ENCODE measurements at places on chromosomes 16 and 17.

DNA sequence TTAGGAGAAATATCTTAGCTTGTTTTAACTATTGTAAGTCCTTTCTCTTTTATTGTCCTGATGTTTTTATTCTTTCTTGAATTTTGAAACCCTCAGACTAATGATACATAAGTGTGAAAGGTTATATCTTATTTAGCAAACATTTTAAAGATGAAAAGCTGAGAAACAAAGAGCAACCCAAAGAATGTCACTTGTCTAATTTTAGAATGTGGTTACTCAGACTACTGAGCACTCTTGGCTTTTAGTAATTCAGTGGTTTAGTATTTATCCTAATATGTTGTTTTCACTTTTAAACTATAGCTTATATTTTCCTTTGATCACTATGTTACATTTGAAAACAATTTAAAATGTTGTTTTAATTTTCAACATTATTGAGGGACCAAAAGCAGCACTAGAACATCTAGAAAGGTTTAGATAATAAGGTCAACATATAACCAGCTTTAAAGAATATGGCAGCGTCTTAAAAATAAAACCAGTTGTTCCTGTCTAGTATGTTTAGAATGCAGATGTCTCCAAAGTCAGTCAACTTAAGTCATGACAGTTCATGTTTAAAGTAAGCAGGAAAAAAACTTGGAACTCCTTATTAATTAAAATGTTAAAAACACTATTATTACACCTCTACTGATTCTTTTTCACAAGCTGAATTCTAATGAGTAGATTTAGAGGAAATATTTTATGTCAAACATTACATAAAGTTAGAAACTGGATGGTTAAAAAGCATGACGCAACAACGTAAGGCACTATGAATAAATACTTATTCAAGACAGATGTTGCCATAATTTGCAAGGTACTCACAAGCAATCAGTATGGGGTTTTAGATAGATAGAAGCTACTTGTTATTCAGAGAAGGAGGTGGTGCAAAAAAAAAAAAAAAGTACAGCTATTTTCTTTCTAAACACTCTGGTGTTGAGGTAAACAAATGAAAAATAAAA is 2.4 kb downstream of the MBTD1 start:
- no peak for ATAC-seq

DNA sequence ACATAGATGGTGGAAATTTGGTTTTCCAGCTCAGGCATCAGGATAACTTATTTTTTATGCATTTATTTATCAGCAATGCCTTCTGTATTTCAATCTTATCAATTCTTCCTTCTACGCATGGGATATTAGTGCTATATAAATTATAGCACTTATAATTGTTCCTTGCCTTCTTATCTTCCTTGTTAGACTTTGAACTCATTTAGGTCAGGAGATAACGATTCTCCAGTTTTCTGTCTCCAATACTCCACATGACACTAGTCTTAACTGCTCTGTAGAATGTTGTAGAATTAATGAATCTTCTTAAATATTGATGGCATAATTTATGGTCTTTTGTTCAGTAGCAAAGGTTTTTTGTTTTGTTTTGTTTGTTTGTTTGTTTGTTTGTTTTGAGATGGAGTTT is 10.7 kb upstream of the BCO1 start:
- no peak for ATAC-seq

DNA sequence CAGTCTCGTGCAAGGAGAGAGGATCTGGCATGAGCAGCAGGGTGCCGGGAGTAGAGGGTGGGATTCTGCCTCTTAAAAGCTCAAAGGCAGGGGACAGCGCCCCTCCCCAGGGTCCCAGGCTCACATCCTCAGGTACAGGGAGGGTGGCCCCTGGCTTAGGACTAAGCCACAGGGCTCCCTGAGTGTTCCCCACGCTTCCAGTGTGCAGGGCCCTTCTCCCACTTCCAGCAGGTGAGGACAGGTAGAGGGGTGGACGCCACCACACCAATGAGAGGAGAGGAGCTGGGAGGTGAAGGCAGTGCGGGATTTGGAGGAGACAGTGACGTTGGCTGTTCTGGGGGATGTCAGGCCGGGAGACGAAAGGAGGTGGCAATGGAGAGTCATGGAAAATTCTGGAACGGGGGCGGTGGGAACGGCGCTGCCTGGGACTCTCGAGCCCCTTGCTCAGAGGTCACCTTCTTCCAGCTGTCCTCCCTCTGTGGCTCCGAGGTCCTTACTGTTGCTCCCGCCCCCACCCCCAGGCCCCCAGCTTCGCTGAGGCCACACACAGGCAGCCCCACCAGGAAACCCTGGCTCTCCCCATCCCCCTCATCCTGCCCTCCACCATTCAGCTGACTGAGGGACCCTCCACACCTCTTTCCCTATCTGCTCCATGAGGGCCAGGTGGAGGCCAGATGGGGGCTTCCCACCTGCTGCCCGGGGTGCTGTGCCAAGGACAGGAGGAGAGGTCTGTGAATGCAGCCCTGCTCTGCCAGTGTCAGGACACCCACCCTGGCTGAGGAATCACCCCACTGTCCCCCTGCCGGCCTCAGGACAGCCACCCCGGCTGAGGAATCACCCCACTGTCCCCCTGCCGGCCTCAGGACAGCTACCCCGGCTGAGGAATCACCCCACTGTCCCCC is 57.7 kb upstream of the ACSF3 start:
- no peak for ATAC-seq

DNA sequence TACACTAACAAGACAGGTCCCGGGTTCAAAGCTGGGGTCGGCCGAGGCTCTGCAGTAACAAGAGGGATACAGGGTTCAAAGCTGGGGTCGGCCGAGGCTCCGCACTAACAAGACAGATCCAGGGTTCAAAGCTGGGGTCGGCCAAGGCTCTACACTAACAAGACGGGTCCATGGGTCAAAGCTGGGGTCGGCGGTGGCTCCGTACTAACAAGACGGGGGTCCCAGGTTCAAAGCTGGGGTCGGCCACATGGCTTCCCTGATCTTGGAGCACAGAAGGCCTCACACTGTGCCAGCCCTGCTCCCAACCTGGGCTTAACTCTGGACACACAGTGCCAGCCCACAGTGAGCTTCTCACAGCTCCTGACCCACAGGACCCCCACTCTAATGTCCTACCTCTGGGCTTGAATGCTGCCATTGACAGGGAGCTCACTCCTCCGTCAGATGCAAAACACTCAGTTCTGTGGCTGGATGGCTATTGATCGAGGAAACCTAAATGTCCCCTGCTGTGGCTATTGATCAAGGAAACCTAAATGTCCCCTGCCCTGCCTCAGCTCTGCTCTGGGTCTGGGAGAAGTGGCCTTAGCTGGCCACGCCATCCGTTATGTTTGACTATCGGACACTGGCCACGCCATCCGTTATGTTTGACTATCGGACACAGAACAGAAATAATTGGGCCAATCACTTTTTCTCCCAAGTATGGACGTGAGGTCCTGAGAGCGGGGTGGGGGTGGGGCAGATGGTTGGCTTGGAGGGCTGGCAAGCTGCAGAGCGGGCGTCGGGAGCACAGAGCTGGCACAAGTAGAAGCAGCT is 54.6 kb upstream of the DOC2B start:
- no peak for ATAC-seq

DNA sequence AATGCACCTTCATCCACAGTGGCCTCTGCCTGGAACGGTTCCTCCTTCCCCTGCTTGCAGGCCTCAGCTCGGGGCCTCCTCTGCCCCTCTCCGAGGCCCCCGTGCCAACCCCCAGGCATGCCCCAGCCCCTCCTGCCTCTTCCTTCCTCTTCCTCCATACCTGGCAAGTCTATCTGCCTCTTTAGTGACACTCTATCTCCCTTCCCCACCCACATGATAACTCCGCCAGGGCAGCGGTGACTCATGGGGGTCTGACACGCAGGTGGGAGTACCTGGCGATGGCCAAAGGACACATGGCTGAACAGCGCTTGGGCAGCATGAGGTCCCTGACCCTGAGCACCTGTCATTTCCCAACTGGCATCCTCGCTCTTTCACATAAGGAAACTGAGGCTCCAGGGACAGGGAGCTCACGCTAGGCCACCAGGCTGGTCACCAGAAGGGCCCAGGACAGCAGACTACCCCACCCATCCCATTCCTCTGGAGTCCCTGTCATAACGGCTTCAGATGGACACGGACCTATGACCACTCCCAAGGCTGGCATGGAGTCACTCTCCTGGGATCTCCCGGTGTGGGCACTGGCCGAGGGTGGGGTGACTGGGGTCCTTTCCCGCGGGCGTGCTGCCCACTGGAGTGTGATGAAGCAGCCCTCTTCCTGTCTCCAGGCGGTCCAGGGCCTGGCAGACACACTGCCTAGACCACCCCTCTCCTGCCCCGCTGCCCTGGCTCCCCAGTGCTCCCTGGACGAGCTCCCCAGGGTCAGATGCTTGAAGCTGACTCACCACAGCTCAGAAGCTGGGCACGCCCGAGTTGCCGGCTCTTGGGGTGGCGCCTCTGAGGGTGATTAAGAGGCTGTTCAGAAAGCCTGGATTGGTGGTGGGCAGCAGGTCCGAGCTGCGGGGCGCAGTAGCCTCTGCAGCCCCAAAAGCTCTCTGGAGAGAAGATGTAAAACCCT is 100.6 kb downstream of the ENGASE start:
- no peak for ATAC-seq

DNA sequence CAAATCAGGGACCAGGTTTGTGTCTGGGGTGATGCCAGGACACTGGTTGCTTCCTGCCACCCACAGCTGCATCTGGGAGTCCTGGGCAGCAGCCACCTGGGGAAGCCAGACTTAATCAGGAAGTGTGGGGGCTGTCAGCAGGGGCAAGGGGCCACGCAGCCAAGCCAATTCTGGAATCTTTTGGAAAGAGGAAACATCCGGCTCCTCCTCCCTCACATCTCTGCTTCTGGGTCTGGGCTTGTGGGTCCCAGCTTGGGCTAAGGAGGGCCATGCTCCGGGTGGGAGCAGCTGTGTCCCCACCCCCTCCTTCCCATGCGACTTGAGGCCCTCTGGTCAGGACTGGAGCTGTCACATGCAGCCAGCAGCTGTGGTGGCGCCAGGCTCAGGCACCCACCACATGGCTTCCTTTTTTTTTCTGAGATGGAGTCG is 37.0 kb upstream of the CCDC182 start:
- ATAC-seq, result no peak

GRCh38 chr16:5064915-5065314 is 841 bp downstream of the C16orf89 start:
- no peak for ATAC-seq

DNA sequence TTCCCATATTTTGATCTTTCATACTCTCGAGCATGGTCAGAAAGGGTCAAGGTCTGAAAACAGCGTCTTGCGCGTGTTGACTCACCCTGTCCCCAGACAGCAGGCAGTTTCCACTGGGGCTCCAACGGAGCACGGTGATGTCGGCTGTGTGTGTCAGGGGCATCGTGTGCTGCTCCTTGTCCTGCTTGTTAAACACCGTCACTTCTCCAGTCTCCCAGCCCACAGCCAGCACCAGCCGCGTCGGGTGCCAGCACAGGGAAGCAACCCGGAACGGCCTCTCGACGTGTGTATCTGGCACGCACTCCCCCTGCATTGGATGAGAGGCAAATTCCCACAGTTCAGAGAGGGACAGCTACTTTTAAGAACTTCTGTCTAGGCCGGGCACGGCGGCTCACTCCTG is 9.6 kb downstream of the IFT140 start:
- ATAC-seq, result no peak

DNA sequence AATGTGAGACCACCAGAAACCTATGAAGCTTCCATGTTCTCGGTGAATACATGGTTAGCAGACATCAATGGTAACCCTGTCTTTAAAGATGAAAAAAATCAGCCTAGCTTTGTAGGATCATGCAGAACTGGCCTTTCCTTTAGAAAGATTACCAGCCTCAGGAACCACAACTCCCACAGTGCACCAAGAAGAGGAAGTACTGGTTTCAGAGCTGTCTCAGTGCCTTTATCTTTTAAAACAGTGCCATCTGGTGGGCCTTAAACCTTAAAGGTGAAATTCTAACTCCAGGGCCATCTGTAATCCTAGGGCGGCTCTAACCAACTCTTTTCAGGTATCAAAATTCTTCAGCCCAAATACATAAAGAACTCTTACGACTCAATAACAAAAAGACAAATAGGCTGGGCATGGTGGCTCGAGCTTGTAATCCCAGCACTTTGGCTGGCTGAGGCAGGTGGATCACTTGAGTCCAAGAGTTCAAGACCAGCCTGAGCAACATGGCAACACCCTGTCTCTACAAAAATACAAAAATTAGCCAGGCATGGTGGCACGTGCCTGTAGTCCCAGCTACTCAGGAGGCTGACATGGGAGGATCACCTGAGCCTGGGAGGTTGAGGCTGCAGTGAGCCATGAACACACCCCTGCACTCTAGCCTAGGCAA is 5.4 kb downstream of the ATPAF2 start:
- peak; percentile 86 for ATAC-seq

DNA sequence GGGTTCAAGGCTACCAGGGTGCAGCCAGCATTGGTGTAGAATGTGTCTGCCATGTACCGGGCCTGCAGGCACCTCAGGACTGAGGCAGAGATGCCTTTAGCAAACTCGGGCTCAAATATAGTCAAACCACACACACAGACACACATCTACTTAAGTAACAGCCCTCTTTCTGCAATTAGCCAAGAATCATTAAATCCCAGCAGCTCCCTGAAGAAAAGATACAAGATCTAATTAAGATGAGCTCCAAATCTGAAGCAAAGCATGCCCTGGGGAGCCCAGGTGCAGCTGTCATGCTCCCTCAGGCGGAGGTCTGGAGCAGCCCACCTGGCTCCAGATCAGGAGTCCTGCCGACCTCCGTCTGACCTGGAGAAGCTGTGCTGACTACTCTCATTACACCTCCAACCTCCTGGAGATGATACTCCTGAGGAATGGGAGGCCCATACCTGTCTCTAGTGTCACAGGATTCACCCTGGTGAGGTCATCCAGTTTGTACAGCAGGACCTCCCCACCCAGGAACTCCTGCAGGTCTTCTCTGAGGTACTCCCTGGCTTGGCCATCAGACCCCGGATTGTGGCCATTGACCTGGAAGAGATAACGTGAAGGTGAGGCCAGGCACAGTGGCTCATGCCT is 6.9 kb downstream of the MYO19 start:
- no peak for ATAC-seq

- no peak for ATAC-seq
Measured at GRCh38 chr17:20279631-20280030, 187.7 kb downstream of the LGALS9B start.

- ATAC-seq, result no peak
Measured at GRCh38 chr17:48563385-48563838, 14.7 kb downstream of the HOXB4 start.

DNA sequence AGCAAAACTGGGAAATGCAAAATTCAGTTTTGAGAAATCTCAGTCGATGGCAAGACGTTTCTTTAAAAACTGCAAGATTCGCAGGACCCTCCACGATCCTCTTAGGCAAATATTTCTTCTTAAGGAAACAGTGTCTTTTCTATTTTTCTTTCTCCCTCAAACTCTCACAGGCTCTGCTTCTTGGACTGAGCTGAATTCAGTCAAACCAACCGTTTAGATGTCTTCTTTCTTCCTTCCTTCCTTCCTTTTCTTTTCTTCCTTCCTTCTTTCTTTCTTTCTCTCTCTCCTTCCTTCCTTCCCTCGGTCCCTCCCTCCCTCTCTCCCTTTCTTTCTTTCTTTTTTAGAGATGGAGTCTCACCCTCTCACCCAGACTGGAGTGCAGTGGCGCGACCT is 67.2 kb upstream of the AXIN2 start:
- ATAC-seq, result peak; percentile 22

GRCh38 chr17:12815642-12816141 is 26.4 kb downstream of the ARHGAP44 start:
- no peak for ATAC-seq

Data from gastroesophageal sphincter (tissue), 4 donors.